ENCODE measurements at places on chromosomes 7 and 10.

DNA sequence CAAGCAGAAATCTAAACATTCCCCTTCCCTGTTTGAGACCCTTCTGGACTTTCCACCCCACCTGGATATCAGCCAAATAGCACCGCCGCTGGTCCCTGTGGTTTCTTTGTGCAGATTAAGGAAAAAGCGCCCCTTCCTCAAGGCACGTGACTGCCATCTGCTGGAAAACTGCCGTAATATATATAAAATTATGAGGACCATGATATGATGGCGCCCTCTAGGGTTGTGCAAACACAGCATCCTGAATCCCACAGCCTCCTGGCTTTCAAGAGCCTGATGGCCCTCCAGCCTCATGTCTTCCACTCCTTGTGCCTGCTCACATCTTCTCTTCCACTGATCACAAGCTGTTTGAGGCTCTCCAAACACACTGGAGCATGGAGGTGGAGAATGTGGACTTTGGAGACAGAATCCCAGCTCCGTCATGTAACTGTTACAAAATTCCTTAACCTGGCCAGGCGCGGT lies 121.3 kb downstream of the MYL10 start:
- DNase-seq = peak; percentile 46

DNA sequence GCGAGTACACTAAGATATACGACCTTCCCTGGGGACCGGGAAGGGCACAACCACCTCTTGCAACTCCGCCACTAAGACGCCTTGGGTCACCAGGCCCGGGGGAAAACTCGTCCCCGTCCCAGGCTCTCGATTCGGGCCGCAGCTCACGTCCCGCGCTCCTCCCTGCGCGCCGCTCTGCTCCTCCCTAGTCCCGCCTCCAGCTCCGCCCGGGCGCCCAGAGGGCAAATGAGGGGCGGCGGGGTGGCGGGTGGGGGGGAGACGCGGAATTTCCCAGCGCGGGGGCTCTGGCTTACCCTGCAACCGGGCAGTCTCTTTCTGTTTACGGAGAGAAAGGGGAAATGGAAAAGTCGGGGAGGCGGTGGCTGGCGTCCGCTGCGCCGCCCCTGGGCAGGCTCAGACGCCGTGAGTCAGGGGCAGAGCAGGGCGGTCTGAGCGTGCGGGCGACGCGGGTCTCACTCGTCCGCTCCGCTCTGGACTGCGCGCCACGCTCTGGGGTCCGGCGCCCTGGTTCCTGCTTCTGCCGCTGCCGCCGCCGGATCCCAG lies at the start of gene MAP3K8:
TSS of gene MAP3K8 (plus strand) at position 455 of the 543 bp plus-strand sequence. CDS start 4,755 bp downstream, outside the sequence.
- peak; percentile 76 for DNase-seq

DNA sequence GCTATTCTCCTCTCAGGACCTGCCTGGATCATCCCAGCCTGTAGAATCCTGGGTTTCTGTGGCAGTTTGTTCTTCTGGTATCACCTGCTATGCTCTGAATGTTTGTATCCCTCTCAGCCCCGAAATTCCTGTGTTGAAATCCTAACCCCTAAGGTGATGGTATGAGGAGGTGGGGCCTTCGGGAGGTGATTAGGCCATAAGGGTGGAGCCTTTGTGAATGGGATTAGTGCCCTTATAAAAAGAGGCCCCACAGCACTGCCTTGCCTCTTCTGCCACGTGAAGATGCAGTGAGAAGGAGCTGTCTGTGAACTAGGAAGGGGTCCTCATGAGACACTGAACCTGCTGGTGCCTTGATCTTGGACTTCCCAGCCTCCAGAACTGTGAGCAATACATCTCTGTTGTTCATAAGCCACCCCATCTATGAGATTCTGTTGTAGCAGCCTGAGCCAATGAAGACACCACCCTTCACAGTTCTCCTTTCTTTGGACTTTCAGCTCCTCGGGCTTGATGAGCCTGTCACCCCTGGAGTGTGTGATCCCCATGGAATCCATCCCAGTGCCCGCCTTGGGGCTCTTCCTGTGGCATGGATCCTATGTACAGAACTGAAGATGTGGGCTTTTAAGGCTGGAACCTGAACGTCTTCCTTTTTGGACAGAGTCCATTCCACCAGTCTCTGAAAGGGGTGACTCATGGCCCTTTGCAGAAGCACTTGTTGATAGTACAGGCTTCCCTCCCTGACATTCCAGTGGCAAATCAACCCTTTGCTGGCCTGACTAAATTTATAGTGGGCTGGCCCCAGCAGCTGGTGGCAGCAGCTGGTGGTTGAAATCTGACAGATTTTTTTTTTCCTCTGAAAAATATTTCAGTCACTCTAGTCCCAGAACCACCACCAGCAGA lies 138.0 kb downstream of the TACC2 start:
- DNase-seq = no peak

- DNase-seq = no peak
These were observed 21.1 kb upstream of the EZH2 start for GRCh38 chr7:148905093-148905666.

GRCh38 chr7:129401967-129402860 lies 32.0 kb upstream of the STRIP2 start:
- no peak for DNase-seq

GRCh38 chr7:49443515-49443914 lies 329.9 kb upstream of the VWC2 start:
- no peak for DNase-seq

- no peak for DNase-seq
These were observed 84.4 kb downstream of the DNAJC1 start for GRCh38 chr10:21919117-21919516.

All from stimulated activated CD4-positive, alpha-beta T cell treated with anti-CD3 and anti-CD28 coated beads, Interleukin-2, amount 100 ng/mL, for 48 hours (primary cell).